ENCODE measurements at places on chromosomes 6 and 20. TPM values are rescaled to one million over a fixed set of nuclear protein-coding genes. Genes with fewer than 3 reads are reported as not detected.
A peak's percentile ranks its signal among the peaks of the same experiment; 100 is the strongest.

Gene CYP39A1
- 1.3 TPM for total RNA-seq

Gene TEAD3
- total RNA-seq: 14.0 TPM

Gene SIRPB1
- 1.1 TPM for total RNA-seq

Gene PAK5
- not detected for total RNA-seq

Gene TUBB1
- total RNA-seq: not detected

Gene SLC32A1
- total RNA-seq: not detected

Gene SRC
- total RNA-seq: 36.6 TPM

Gene TPD52L1
- 48.9 TPM for total RNA-seq

Gene ADGRF4
- total RNA-seq: 2.8 TPM

GRCh38 chr6:37435373-37435772 lies 2.4 kb downstream of the CMTR1 start:
- no peak for DNase-seq

DNA sequence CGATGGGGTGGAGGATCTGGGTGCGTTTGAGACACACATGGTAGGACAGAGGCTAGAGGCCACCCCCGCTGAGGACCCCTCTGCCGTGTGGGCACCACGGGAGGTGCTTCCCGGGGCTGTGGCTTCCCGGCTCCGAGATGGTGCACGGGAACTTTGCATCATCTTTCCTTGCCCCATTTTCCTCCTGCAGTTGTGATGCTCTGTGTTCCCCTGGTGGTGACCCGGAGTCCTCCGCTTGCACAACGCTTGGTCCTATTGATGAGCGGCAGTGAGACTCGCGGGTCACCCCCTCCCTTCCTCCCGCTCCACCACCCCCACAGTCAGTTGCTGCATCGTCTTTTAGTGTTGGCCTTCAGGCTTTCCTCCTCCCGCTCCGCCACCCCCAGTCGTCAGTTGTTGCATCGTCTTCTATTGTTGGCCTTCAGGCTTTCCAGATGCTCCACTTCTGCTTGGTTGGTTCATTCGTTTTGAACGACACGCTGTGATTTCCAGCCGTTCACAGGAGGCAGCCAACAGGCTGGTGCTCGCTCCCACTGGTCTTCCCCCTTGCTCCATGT lies 37.3 kb downstream of the PYGB start:
- DNase-seq: no peak

DNA sequence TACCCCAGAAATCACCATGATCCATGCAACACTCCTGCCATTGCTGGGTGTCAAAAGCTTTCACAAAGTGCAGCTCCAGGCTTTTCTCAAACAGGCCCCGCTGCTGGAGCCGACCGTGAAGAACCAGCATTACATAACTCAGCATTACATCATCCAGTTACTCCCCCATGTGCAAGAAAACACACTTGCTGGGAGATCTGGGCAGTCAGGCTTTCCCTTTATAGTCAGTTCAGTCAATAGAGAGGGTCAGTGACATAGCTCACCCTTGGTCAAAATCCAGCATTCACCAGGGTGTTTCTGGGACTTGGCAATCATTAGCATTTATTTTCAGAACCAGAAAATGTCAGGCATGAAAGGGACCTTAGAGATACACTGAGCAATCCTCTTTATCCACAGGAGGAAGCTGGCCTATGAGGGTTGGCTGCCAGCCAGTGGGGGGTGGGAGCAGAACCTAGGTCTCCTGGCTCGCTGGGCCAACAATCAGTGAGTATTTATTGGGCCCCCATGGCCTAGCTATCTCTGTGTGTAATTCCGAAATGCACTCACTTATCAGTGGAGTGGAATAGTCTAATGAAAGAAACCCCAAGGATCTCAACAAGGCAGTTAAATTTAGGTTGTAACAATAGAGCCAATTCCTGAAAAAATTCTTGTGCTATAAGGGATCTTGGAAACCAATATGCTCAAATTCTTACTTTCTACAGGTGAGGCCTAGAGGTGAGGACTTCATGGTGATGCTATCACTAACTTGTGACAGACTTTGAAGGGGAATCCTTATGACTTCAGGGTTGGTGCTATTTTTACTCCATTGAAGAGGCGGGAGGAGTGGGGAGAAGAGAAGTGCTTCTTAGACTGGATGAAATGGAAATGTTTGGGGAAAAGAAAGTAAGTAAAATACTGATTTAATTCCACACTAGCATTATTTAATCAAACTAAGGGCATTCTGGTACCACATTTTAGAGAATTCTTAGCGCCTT lies 54.6 kb downstream of the LYRM4 start:
- DNase-seq: no peak

GRCh38 chr6:42165016-42165415 lies 8.1 kb upstream of the GUCA1A start:
- no peak for DNase-seq

- DNase-seq: no peak
Observed at GRCh38 chr20:38628580-38629470, 27.2 kb downstream of the ARHGAP40 start.

DNA sequence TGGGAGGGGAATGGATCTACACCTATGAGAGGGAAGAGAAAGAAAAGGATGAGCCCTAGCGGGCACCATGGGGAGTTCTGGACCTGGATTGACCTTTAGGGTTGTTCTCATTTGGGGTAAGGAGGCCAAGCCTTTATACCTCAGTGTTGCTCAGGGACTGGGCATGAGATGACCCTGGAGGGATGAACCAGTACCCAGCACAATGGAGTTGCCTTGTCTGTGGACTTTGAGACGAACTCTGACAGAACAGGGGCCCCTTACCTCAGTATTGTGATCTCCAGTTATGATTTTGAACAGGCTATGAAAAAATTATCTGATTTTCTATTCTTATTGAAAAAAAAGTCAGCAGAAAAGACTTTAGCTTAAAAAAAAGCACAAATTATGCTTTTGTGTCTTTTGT lies 88.6 kb downstream of the FOXA2 start:
- no peak for DNase-seq

DNA sequence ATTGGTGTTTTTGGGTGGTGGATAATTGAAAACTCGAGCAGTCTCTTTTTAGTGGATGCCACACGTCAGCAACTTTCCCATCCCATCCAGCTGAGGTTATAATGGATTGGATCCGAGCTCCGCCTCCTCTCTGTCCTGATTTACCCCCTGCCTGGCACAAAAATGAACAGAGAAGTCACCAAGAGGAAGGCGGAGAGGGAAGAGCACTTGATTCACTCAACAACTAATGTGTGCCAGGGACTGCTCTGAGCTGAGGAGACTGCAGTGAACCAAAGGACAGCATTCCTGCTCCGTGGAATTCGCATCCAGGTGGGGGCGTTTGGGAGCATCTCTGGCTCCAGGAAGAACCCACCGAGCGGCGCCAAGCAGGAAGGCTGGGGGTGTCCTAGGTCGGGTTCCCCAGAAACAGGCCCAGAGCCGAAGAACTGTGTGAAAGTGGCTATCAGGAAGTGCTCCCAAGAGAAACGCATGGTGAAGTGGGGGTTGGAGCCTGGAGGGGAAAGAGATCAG lies 95.8 kb upstream of the NAA20 start:
- no peak for DNase-seq

DNA sequence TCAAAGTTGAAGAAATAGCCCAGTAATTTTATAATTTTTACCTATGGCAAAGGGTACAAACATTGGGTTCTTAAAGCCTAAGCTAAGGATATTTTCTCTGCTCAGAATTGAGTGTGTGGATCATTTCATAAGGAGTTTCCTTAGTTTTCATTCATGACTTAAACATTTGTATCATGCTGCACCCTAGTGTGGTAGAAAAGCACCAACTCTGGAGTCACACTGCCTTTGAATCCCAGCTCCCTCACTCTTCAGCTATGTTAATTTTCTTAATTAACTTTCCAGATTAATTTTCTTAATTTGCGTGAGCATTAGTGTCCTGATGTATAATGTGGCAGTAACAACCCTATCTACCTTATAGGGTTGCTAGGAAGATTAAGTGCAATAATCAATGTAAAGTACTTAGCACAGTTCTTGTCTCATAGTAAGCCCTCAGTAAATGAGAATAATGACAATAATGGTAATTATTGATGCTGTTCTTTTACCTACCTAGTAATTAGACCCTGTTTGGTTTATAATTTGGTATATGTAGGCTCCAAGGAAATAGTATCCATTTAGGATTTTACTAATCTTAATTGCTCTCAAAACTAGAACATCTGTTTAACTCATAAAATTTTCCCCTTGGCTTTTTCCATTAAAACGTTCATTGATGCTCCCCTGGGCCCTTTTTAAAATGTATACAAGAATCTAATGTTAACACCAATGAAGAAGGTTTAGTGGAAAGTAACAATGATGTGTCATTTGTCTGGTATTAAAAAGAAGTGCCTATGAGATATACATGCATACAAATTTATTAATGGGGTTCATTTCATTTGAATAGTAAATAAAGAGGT lies 31.6 kb downstream of the DSE start:
- DNase-seq: no peak

DNA sequence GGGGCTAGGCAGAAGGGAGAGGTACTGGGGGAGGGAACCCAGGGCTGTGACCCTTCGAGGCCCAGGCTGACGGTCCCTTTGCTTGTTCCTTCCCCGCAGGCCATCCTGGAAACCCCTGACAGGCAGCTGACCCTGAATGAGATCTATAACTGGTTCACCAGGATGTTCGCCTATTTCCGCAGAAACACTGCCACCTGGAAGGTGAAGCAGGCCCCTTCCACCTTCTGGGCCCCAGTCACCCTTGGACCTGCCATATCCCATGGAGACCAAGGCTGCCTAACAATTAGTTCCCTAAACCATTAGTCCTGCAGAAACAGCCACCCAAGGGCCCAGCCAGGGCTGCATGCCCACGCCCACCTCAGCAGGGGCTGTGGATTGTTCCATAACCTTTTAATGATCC lies 44.9 kb downstream of the FOXP4 start:
- no peak for DNase-seq

DNA sequence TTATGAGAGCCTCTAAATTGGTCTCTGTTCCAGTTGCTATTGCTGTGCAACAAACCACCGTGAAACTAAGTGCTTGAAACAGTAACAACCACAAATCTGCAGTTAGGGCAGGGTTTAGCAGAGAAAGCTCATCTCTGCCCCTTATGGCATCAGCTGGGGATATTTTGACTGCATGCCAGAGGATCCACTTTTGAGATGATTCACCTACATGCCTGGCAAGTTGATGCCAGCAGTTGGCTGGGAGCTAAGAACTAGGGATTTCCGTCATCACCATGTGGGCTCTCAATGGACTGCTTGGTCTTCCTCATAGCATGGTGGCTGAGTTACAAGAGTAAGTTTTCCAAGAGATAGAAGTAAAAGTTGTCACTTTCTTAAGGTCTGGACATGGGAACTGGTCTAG lies 35.1 kb downstream of the PLCB4 start:
- DNase-seq: peak; percentile 89

DNA sequence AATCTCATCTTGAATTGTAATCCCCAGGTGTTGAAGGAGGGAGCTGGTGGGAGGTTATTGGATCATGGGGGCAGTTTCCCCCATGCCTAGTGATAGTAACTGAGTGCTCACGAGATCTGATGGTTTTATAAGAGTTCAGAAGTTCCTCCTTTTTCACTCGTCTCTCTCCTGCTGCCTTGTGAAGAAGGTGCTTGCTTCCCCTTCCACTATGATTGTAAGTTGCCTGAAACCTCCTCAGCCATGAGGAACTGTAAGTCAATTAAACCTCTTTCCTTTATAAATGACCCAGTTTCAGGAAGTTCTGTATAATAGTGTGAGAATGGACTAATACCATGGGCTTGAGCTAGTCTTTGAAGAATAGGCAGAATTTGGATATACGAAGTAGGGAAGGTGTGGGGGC lies 113.9 kb downstream of the RIN2 start:
- DNase-seq: no peak

All from foreskin keratinocyte (primary cell).